Thoracic aorta (tissue), 2 donors: ENCODE measurements at places on chromosomes 16 and 17.

DNA sequence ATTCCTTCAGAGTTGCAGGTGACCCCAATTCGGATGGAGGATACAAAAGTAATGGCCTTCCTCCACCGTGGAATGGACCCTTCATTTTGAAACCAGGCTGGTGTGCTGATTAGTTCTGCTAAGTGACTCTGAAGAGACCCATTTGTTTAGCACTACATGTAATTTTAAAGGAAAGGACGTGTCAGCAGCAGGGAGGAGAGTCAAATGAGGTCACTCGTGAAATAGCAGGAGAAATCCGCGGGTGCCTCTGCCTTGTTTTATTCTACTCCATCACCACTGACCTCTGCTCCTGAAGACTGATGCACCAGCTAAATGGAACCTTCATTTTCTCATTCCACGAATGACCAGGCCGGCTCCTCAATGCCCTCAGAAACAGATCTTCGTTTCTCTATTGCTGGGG lies 589.2 kb downstream of the CDH11 start:
- no peak for DNase-seq

- DNase-seq: no peak
Measured at GRCh38 chr16:2002406-2003230, 7.0 kb downstream of the ZNF598 start.

DNA sequence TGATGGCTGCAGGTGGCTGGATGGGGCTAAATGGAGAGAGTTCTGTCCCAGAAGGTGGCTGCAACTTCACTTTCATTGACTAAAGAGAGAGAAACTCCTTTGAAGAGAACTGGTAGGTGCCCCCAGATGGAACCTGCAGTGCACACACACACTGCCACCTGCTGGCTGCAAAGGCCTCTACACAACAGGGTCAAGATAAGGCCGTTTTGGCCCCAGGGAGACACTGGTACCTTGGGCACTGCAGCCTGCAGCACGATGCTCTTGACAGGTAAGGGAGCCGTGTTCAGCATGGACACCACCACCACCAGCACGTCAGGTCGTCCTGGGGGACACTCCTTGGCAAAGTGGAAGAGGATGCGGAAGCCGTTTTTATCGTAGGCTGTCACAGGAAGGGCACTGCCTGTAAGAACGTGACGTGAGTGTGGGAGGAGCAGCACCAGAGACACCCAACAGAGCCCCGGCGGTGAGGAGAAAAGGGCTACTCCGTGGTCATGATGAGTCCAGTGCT lies 22.7 kb downstream of the GGA3 start:
- DNase-seq: no peak

- DNase-seq: no peak
Measured at GRCh38 chr16:17572145-17572544, 101.4 kb upstream of the XYLT1 start.

GRCh38 chr16:67760956-67761230 lies 41.8 kb upstream of the GFOD2 start:
- no peak for DNase-seq

- DNase-seq: no peak
Measured at GRCh38 chr17:16106161-16106891, 106.7 kb downstream of the TTC19 start.

DNA sequence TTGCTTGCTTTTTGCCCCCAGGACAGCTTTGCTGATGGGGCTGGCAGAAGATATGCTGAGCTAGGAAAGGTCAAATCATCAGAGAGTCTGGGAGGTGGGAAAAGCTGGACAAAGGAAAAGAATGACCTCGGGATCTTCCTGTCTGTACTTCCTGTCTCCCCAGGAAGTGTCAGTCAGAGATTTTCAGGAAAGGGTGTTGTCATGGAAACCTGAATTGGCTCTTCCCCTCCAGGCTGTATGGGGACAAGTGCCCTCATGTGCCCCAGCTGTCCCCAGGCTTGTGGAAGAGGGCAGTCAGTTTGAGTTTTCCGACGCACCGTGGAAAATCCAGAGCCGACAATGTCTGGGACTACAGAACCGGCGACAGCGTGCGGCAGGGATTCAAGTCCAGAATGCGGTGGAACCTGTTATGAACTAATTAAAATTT lies 122.7 kb upstream of the ZFHX3 start:
- DNase-seq: no peak

GRCh38 chr17:52420555-52421078 lies 262.1 kb upstream of the CA10 start:
- DNase-seq: no peak

DNA sequence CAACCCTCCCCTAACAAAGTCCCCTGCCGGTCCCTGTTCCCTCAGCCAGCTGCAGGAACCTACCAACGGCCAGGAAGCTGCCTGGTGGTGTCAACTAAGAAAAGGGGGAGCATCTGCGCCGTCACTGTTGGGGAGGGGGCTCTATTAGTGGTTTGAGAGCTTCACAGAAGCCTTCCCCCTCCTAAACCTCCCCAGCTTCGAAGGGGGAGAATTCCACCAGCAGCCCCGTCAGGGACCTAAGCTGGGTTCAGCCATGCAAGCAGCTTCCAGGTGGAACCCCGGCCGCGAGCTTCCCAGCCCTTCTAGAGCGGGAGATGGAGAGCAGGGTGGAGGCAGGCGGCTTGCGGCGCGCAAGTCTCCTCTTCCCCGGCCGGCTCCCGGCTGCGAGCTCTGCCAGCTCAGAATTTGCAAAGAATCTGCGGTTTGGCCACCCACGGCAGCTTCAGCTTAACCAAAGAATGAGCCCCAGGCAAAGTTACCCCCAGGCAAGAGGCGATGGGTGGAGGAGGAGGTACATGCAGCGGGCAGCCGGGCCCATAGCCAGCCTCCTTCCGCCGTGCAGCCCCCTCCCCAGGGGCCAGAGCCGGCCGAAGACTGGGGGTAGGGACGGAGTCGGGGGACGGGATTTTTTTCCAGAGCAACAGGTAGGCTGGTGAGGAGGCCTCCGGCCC lies 33.7 kb downstream of the DDX19A start:
- DNase-seq: no peak

- DNase-seq: no peak
Measured at GRCh38 chr16:87601401-87601981, 817 bp upstream of the JPH3 start.
